ENCODE measurements at places on chromosomes 16 and 17.

- no peak for DNase-seq
Observed at GRCh38 chr16:67425580-67425979, 5.3 kb upstream of the HSD11B2 start.

DNA sequence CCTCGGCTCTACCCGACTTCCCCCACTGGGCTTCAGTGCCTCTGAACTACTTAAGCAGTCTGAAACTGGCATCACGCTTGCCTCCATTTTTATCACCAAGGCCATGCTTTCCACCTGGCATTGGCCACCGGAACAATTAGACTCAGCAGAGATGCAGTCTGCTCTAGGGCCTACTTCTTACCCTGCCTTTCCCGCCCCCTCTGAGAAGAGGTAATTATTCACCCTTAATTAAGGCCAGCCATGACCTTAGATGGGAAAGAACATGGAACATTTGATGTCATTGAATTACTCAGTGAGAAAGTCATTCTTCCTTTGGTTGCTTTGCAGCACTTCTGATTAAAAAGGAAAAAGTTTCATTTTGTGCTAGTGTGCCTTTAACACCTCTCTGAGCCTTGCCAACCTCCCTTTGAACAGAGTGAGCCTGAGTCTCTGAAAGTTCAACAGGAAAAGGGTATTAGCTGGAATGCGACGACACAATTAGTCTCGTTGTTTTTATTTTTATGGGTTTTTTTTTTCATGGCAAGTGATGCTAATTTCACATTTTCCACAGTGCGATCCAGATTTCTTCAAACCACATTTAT, 60.9 kb upstream of the TNRC6A start:
- DNase-seq, result no peak

GRCh38 chr17:50188531-50188920, 12.9 kb downstream of the COL1A1 start:
- no peak for DNase-seq

DNA sequence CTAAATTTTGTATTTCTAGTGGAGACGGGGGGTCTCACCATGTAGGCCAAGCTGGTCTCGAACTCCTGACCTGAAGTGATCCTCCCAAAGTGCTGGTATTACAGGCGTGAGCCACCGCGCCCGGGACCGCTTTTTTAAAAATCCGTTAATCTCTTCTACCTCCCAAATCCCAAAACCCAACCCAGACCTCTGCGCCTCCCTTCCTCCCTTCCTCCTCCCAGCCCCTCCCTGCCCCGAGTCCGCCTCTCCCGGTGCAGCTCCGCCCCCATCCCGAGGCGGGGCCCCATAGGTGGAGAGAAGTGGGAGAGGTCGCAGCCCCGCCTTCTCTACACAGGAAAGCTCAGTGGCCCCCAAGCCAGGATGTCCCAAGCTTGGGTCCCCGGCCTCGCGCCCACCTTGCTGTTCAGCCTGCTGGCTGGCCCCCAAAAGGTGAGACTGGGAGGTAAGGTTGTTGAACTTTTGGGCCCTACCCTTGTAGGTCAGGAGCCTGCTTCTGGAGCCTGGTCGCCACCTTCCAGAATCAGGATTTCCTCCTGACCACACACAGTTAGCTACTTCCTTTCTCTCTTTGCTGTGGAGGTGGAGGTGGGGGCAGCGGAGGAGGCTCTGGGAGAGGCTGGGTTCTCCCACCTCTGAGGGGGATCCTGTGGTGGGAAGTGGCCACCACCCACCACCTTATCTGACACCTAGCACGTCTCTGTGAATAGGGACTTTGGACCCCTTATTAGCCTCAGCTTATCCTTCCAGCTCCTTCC, at the start of gene TMEM92:
TSS of gene TMEM92 (plus strand) at position 325 of the 755 bp plus-strand sequence. CDS start at position 361, 36 bp downstream.
- DNase-seq, result peak; percentile 16

GRCh38 chr17:79093270-79093669, 18.6 kb downstream of the ENGASE start:
- no peak for DNase-seq
